ENCODE measurements at places on chromosomes 1 and 21. TPM values are rescaled to one million over a fixed set of nuclear protein-coding genes. Genes with fewer than 3 reads are reported as not detected.

Gene SCYL3
- total RNA-seq = 4.2 TPM

Gene NIT1
- total RNA-seq = 55.9 TPM

Gene RGS13
- total RNA-seq = not detected

Gene CD1E
- not detected for total RNA-seq

Gene CFAP107
- total RNA-seq = not detected

Gene NEK2
- total RNA-seq = 36.4 TPM
